Activated effector memory CD4-positive, alpha-beta T cell treated with Interleukin-2 at 50 U/mL for 16 hours (primary cell): ENCODE measurements at places on chromosomes 16 and 17.

DNA sequence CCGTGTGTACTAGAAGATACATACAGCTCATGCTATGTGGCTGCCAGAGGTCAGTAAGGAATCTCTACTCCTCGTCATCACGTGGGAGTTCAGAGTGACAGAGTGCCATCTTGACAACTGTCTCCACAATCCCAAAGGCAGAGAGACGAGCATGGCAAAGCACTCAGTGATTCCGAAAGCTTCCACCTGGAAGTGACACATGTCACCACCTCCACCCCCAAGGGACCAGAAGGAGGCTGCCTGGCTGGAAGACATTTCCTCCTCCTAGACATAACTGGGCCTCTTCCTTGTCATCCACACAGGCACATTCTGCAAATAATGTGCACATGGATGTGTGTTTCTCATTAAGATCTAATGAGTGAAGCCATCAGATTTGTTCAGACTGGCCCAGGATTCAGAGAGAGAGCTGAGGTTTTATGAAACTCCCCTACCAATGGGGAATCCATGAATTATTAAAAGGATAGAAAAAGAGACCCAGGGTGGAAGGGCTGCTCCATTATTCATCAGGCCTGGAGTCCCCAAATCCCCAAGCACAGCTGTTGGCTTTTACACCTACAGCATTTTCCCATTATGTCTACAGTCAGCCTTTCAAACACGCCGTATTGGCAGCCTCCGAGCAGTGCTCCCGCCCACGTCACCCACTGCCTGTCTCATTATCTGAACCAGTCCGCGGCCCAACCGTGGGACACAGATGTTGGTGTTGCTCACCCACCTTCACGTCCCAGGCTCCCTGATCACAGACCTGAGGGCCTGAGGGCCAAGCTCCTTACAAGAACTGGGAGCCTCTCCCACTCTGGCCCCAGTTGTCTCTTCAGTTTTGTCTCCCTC, 3.3 kb upstream of the CACNG5 start:
- no peak for DNase-seq

- DNase-seq, result no peak
Observed at GRCh38 chr16:11325404-11326083, 19.7 kb upstream of the RMI2 start.

GRCh38 chr17:29710520-29710884, 87.8 kb upstream of the CORO6 start:
- DNase-seq, result no peak

DNA sequence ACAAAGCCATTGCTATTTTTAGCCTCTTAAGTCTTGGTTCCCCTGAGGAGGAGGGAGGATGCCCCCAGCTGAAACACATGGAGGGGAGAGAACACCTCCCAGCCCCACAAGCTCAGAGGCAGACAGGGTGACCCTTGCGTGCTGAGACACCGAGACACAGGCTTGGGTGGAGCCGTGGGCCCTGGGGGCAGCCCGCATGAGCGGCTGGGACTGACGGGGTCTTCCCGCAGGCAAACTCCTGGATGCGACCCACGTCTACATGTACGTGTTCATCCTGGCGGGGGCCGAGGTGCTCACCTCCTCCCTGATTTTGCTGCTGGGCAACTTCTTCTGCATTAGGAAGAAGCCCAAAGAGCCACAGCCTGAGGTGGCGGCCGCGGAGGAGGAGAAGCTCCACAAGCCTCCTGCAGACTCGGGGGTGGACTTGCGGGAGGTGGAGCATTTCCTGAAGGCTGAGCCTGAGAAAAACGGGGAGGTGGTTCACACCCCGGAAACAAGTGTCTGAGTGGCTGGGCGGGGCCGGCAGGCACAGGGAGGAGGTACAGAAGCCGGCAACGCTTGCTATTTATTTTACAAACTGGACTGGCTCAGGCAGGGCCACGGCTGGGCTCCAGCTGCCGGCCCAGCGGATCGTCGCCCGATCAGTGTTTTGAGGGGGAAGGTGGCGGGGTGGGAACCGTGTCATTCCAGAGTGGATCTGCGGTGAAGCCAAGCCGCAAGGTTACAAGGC, 9.8 kb downstream of the SLC16A3 start:
- peak; percentile 68 for DNase-seq

- no peak for DNase-seq
Observed at GRCh38 chr16:15854906-15855703, 1.7 kb downstream of the MYH11 start.

GRCh38 chr16:53821487-53821886, 117.5 kb downstream of the FTO start:
- no peak for DNase-seq

GRCh38 chr16:6643080-6643686, 689.5 kb upstream of the RBFOX1 start:
- no peak for DNase-seq

GRCh38 chr16:11734025-11734652, 8.5 kb downstream of the TXNDC11 start:
- no peak for DNase-seq

DNA sequence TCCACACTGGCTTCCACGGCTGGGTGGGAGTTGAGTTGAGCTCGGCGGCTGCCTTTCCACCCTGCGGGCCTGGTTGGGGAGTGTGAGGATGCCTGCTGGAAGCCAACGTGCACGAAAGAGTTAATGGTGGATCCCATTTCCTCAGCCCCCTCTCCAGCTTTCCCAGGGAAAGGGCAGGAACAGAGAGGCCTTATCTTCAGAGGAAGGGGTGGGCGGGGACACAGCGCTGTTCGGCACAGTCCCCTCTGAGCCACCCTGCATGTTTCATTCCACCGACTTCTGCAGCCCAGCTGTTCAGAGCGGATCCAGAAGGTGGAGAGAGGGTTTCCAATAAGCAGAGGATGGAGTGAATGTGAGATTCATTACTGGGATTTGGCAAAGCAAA, 295.3 kb downstream of the SEC14L1 start:
- no peak for DNase-seq

GRCh38 chr17:81552244-81553017, at the start of gene FAAP100:
FAAP100 (minus strand) TSS chr17:81552353; CDS start chr17:81552330, 23 bp downstream.
- DNase-seq, result peak; percentile 78

DNA sequence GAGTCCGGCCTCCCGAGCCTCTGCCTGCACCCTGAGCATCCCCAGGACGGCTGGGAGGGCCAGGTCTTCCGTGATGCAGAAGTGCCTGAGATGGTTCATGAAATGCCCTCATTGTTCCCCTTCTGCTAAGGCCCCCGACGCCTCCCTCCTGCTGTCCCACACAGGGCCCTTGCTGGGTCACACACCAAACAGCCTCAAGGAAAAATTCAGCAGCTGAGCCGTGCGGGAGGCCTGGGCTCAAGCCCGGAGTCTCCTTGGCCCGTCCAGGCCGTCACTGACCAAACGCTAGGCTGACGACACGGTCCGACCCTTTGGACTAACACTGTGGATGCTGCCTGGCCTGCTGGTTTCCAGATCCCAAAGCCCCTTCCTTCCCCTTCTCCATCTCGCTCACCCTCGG, 90.2 kb downstream of the RTN4RL1 start:
- DNase-seq, result no peak

- DNase-seq, result no peak
Observed at GRCh38 chr16:84373907-84374489, 5.7 kb downstream of the ATP2C2 start.

DNA sequence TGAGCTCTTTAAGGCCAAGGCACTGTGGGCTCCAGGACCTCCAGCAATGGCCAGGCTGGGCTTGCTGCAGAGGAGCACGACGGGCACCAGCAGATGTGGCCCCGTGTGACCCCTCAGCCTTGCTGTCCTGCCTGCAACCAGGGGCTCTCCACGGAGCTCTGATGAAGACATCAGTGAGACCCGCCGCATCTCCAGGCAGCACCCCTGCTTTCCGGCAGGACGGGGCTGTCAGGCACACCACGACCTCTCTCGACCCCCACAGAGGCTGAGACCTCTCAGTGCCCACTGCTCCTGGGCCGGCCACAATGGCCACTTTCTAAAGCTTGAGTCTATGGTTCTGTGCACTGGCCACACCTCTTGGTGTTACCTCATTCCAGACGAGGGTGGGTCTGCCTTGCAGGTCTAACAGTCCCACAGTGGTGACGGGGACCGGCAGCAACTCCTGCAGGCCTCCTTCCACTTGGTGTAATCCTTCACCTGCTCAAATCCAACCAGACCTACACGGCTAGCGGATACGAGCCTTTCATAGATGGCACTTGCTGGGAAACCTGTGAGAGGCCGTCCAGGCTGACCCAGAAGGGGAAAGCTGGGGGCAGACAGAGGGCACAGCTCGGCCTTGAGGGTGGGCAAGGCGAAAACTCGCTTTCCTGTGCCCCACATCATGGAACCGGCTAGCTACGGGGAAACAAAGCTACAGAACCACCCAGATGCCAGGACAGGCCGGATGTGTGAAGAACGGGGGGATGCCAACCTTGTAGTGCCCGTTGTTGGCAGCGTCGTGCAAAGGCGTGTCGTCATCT, 70.5 kb downstream of the ZNF778 start:
- no peak for DNase-seq

- peak; percentile 63 for DNase-seq
Observed at GRCh38 chr17:39239640-39240314, 14.0 kb upstream of the STAC2 start.

DNA sequence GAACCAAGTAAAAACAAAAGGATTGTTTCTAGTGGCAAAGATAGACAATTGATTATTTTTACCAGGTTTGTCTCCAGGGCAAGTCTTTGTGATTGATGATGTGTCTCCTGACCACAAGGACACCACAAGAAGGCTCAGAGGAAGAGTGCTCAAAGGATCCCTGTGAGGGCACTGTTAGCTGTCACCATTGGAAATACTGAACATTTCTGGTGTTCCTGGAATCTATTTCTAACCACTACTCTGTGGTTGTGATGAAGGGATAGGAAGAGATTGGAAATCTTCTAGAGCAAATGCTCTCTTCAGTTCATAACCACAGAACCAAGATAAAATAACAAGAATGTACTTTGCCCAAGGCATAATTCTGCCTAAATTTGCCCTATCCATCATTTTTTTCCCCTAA, 15.3 kb downstream of the RNF43 start:
- no peak for DNase-seq

DNA sequence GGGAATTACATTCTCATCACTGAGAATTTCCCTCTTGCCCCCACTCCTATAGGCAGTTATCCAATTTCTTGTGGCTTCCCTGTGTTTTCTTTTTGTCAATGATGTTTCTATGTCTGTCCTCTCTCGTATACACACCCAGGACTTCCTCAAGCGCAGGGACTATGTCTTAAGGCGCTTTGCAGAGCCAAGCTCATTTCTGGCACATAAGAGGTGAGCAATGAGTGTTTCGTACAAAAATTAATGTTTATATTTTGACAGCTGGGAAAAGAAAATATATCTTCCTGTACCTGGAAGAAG, 947 bp downstream of the DDX42 start:
- DNase-seq, result no peak

DNA sequence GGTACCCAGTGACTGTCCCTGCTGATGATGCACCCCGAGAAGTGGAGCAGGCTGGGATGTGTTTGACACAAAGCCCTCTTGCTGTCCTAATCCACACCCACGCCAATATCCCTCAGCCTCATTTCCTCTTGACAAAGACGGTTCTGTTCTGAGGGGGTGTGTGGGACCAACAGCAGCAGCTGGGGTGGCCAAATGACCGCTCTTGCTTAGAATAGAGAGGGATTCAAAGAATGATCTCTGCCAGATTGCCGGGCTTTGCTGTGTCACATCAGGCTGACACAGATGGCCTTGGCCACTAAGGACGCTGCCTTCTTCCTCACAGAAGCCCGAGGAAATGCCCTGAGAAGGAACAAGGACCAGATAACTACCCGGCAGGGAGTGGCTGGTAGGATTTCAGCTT, 250.7 kb downstream of the NTN1 start:
- DNase-seq, result no peak

DNA sequence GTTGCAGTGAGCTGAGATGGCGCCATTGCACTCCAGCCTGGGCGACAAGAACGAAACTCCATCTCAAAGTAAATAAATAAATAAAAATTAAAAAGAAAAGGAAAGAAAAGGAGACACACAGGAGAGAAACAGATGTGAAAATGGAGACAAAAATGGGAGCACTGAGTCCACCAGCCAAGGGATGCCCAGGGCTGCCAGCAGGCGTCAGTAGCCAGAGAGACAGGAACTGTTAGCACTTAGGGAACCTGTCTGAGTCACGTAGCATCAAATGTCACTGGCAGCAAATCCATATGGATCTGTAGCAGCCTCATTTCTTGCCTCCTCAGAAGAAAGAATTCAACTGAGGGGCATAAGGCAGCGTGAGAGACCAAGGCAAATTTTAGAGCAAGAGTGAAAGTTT, 79.7 kb downstream of the CYLD start:
- DNase-seq, result no peak

- no peak for DNase-seq
Observed at GRCh38 chr16:85891776-85892166, 7.2 kb upstream of the IRF8 start.

DNA sequence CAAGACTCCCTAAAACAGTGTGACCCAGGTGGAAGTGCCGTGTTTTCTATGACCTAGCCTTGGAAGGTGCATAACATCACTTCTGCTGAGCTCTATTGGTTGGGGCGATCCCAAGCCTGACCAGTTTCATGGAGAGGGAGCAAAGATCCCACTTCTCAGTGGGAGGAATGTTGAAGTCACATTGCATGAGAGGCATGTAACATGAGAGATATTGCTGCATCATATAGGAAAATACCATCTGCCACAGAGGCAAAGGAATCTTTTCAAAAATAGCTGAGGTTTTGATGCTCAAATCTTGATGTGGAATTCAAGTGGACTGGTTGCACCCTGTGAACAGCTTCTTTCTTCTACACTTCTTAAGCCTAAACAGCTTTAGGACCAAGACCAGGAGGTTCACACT, 56.4 kb upstream of the NLRP1 start:
- DNase-seq, result no peak

- no peak for DNase-seq
Observed at GRCh38 chr16:77067900-77068299, 123.1 kb upstream of the MON1B start.
